NCI-H226 (cell line): ENCODE measurements at places on chromosomes 6 and 20.
A peak's percentile ranks its signal among the peaks of the same experiment; 100 is the strongest.

GRCh38 chr20:44208770-44209169 is 1.8 kb downstream of the OSER1 start:
- no peak for DNase-seq

DNA sequence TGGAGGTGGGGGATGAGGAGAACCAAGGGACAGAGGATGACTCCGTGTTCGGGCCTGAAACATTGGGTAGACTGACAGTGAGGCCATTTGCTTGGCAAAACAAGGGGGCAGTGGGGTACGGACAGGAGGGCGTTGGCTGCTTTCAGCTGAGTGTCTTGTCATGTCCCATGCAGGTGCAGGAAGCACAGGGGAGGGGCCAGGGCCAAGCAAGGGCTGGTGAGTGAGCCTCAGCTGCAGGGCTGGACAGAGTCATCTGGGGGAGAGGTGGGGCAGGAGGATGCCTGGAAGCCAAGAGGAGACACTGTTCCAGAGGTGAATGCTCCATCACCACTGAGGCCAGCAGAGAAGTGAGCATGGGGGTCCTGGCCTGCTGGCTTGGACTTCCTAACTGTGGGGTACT is 78.4 kb downstream of the ERMARD start:
- DNase-seq, result no peak

GRCh38 chr6:157682856-157683481 is 140.1 kb upstream of the SNX9 start:
- peak; percentile 36 for DNase-seq

DNA sequence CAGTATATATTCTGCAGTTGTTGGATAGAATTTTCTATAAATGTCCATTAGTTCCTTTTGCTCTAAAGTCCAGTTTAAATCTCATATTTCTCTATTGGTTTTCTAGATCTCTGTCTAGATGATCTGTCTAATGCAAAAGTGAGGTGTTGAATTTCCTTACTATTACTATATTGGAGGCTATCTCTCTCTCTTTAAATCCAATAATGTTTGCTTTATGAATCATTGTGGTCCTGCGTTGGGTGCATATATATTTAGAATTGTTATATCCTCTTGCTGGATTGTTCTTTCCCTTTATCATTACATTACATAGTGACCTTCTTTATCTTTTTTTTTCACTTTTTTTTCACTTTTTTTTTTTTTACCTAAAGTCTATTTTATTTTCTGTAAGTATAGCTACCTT is 208.5 kb upstream of the ASCC3 start:
- DNase-seq, result no peak

- no peak for DNase-seq
These were observed 271.3 kb upstream of the BTBD3 start for GRCh38 chr20:11646359-11646758.

DNA sequence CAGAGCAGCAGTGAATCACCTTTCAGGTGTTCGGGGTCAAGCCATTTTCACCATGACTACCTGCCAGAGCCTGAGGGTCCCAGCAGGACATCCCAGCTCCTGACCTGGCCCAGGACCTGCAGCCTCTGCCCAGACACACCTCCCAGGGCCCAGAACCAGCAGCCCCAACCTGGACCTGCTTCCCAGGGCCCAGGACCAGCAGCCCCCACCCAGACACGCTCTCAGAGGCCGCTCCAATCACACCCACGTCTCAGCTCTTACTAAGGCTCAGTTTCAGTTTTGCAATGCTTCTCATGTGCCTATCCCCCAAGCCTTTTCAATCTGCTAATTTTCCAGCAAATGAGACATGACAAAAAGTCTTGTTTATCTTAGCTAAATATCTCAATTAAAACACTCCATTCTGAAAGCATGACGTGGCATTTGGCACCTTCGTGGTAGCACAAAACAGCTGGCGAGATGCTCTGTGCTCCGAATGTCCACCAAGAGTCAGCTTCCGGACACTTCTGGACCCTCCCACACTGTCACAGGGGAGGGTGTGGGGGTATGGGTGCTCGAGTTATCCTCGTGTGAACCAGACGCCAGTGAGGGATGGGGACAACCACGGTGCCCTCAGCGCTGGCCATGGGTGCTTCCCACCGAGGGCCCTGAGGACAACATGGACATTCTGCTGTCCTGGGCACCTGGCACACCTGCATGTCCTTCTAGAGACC is 253.2 kb downstream of the DLL1 start:
- no peak for DNase-seq

DNA sequence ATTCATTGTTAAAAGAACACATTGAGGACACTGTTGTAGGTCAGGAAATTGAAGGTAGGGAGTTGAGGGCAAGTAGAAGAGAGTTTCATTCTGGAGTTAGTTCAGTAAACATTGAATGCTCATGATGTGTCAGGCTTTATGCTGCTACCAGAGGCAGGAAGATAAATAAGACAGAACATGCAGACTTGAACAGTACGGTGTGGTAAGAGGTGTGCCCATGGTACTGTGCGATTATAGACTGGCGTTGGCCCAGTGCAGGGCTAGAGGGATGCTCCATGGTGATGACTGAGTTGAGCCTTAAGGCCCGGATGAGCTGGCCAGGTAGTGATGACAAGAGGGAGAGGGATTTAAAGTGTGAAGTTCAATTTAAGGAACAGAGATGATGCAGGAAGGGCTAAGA is 50.8 kb downstream of the CARMIL1 start:
- no peak for DNase-seq

GRCh38 chr20:51159303-51159702 is 136.4 kb upstream of the KCNG1 start:
- DNase-seq, result no peak

DNA sequence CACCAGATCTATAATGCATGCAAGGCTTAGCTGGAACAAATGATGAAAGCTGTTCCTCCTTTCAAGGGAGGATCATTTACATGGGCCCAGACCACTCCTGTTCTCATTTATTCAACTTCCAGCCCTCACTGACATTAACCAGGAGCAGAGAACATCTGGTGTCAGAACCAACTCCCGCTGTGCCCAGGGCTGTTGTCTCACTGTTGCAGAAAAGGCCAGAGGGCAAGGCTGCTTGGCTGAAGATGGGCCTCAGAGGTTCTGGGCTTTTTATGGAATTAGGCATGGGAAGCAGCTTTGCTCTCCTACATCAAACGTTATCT is 164.2 kb downstream of the GMPR start:
- DNase-seq, result no peak
